ENCODE measurements at places on chromosomes 12 and 14.
A peak's percentile ranks its signal among the peaks of the same experiment; 100 is the strongest.

DNA sequence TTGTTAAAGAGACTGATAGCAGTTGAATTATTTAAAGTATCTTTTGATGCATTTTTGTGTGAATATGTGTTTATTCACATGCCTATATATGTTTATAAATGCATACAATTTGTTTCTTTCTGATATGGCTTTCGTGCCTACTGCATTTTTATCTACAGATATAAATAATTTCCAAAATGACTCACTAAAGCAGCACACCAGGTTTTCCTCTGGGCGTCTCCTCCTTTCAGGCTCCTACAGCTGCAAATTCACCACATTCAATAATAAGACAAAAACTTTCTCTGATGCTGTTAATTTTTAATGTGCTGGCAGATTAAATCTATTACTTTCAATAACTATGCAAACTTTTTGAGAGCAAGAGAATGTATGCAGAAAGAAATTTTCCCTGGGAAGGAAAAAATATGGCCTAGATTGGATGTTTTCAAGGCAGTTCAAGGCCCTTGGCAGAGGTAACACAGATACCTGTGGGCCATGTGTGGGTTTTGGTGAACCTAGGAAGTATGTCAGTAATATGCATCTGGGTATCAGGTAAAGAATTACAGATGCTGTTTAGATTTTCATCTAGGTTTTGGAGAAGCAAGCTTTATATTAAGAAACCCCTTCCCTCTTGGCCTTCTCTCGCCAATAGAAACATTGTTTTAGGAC lies 381.8 kb downstream of the EGLN3 start:
- DNase-seq = no peak

- peak; percentile 86 for DNase-seq
These were observed 40.3 kb downstream of the MAP1LC3B2 start for GRCh38 chr12:116599285-116600136.

DNA sequence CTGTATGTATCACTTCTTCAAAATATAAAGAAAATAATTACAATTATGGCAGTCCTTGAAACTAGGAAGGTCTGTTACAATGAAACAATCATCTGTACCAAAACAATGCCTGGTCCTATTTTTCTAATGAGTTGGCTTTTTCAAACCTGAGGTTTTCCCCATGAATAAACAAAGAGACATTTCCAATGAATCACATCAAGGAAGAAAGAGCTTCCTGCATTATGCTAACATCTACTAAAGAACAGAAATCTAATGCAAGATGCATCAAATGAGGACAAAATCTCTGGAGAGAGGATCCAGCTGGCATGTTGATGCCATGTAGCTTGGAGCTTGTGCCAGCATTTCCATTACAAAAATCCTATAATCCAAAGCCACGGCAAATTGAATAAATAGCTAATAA lies 29.3 kb downstream of the NIN start:
- DNase-seq = no peak

DNA sequence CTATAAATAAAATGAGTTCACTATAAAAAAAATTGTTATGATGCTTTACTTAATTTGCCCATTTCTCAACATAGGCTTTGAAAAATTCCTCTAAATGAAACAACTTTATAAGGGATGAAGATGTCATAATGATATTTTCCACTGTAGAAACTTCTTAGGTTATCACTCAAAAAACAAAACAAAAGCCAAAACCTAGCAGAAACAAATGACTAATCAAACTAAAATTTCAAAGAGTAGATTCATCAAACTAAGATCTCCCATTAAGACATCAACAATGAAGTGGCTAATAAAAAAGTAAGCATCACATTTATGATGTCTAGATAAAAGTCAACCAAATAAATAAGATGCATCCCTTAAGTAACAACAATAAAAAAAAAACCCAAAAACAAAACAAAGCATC lies 36.9 kb upstream of the TTC7B start:
- no peak for DNase-seq

- DNase-seq = no peak
These were observed 121.7 kb downstream of the CCER1 start for GRCh38 chr12:90833228-90833627.

DNA sequence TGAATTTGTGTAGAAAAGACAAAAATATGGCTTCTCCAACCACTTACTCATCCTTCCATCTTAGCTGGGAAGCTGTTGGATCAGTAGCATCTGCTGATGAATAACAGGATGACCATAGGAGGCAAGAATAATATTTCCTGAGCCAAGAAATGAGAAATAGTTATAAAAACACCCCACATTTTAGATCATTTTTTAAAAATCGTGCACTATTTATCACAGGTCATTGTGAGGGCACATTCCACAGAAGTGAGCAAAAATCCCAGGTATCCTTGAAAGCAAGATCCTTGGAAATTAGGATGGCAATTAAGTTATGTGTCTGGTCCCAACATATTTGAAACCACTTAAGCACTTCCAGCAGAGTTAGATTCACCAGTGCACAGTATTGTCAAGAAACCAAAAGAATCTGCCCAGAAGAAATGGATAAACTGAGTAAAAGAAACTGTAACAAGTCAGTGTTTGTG lies 8.4 kb downstream of the FAR2 start:
- DNase-seq = no peak

- no peak for DNase-seq
These were observed 150.6 kb upstream of the FUT8 start for GRCh38 chr14:65261946-65262345.

GRCh38 chr12:9334964-9335363 lies 126.8 kb upstream of the PZP start:
- no peak for DNase-seq

GRCh38 chr12:11497995-11498394 lies 102.6 kb upstream of the PRB2 start:
- DNase-seq = no peak

DNA sequence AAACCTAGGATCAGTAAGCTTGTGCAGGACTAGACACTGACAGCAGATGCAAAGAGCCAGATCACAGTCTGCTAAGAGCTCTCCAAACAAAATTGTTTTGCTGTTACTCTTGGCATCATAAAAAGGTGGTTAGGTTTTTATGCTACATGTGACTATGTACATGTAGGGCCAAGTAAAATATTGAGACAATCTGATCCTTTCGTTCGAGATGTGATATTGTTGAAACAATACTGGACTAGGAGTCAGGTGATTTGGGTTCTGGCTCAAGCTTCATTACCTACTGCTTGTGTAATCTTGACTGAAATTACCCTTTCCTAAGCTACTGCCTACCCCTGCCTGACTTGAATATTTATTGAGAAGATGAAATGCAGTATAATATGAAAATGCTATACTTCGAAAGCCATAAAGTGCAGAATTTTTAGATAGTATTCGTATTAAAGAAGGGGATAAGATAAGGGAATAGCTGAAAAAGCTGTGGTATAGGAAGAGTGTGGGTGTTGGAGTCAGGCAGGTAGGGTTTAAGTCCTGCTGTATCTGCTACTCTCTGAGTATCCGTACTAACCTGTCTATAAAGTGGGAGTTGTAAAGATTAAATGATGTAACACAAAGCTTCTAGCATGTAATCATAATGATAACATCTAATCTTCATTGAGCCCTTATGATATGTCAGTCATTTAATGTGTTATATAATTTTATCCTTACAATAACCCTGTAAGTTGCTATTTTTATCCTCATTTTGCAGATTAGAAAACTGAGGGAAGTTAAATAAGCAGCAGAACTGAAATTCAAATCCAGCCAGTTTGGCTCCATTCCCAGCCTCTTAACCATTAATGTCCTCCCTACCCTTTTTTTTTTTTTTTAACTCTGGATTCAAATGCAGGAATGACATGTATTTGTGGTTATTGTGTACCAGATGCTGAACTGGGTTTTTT lies 38.6 kb upstream of the ATF1 start:
- DNase-seq = no peak

GRCh38 chr14:95210699-95211098 lies 53.4 kb upstream of the DICER1 start:
- DNase-seq = no peak

GRCh38 chr12:15555446-15555845 lies 233.1 kb downstream of the PTPRO start:
- DNase-seq = no peak

Measured in spinal cord (tissue), 10 donors.